ENCODE measurements at places on chromosomes 7 and 10.

GRCh38 chr7:13115157-13115772, 427.8 kb downstream of the ARL4A start:
- DNase-seq = no peak

DNA sequence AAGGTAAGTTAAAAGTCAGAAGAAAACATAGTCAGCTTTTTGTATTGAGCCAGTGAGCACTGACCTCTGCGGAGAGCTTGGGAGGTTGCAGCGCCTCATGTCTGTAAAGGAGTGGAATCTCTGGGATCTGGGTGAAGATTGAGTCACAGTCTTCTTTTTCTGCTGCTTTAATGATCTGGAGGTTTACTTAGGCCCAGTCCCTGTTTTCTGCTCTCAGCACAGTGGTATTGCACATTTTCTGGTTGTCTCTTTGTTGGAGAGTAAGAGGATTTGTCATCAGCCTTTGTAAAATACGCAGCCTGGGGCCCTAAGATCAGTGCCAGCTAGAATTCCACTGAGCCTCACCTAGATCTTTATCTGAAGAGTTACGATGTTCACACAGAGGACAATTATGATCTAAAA, 58.3 kb upstream of the GJD4 start:
- no peak for DNase-seq

DNA sequence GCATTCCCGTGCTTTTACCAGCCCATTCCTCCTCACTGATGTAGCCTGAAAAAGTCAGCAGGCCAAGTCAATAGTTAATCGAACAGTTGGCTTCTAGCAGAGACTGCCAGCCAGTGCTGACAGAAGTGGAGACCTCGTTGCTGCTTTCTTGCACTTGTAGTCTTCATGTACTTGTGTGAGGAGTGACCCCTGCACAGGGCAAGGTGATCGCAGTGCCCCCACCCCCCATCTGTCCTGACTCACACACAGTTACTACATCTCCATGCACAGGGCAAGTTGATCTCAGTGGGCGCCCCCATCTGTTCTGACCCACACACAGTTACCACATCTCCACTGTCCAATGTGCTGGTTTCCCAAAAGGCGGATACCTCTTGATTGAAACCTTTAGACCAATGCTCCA, 34.2 kb downstream of the C10orf71 start:
- no peak for DNase-seq

DNA sequence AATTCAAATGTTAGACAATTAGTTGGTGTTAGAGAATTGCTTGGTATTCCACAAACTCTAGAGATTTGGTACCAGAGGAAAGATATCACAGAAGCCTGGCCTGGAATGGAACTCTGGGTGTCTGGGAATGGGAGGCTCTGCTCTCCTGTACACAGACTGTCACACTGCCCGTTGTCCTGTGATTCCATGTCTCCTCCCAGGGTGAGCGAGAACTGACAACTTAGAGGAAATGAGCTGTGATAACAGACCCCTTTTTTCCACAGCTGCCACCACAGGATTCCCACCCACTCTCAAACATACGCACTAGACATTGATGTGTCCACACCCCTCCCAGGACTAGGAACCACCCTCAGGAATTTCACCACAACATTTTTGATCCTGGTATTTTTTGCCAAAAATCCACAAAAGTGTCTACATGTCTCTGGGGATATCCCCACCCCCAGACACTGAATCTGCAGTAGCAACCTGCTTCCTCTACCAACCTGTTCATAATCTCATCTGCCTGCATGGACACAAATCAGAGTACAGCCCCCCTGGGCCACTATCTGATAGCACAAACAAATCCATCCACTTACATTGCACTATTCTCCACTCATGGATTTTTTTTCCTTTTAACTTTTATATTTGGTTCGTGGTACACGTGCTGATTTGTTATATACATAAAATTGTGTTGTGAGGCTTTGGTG, 4.7 kb downstream of the ZNF273 start:
- DNase-seq = peak; percentile 34

DNA sequence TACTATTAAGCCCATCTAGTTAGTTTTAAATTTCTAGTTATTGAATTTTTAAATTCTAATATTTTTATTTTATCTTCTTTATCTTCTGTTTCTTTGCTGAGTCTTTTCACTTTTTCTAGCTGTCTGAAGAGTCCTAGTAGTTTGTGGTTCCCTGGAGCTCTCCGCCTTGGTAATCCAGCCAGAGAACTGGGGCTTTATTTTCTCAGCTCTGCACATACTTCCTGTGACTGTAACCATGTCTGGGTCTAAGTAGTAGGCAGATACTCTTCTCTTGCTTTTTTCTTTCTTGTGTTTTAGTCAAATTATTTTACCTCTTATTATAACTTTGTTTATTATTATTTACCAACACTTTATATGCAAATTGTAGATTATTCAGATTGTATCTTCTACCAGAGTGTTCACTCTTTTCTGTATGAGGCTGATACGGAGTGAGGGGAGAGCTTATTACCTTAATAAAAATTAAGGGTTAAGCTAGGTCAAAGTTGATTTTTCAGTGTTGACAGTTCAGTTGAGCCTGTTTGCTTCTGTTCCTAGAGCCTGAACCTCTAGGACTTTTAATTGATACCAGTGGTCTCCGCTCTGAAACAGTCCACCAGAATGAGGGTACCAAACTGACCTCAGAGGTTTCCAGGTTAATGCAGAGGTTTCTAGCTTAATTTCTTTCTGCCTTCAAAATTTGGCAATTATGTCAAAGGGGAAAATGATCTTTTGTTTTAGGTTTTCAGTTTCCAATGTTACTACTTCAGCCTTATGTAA, 155.4 kb downstream of the ADK start:
- no peak for DNase-seq

Data from DMS53 (cell line).